ENCODE measurements at places on chromosomes 7 and 10.

DNA sequence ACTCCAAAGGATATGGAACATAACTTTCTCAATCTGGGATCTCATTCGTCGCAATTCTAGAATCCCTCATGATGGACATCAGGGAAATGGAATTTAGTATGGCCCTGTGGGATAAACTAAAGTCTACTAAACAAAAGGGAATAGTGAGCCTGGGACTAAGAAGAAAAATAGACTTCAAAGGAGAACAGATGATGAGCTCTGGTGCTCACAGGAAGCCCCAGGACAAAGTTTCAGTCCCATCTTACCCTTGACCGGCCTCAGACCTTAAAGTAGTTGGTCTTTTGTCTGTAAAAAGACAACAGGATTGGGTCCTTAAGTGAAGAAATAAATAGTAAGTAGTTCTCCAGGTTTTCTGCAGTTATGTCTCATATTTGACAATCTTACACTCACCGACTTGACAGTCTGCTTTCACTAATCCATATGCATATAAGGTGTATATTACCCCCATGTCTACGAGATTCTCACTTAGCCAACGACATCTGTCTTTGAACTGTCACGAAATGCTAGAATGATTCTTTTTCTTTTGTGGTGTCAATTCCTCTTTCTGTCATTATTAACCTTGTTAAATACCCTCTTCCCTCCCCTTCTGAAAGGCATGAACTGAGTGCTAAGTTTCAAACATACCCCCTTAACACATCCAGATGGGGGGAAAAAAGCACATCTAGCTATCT, 10.9 kb upstream of the IKZF1 start:
- no peak for DNase-seq

GRCh38 chr7:112347088-112347487, 103.2 kb upstream of the IFRD1 start:
- no peak for DNase-seq

DNA sequence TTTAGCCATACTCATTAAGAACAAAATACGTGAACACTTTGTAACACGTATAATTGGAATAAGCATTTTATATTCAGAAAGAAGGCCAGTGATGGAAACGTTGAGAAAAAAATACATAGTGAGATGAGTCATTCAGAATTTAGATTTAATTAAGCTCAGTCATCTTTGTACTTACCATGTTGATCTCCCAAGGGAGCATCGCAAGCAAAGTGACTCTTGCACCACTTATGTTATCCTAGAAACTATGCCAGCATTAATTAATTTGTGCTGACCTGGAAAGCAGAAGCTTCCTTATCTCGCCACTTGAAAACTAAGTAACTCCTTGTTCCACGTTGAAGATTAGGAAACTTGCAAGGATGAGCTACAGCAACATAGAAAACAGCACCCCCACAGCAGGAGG, 9.7 kb upstream of the MPP7 start:
- no peak for DNase-seq

- no peak for DNase-seq
Measured at GRCh38 chr7:15561835-15562234, at the start of gene AGMO. Gene AGMO (minus strand): TSS chr7:15562015.

DNA sequence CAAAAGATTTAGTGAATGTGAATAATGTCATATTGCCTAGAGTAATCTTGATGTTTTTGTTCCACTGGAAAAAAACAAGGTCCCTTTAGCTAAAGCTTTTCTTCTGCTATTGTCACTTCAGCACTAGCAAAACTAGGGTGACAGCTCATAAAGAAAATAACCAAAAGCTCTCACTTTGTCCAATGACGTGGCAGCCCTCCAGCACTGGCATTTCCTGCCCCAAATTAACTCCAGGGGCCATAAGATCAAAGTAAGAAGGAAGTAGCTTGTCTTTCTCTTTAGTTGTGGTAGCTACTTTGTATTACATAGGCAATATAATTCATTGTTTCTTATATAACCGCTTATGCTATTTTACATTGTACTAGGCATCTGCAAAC, 47.3 kb downstream of the LRRN3 start:
- DNase-seq = peak; percentile 26

DNA sequence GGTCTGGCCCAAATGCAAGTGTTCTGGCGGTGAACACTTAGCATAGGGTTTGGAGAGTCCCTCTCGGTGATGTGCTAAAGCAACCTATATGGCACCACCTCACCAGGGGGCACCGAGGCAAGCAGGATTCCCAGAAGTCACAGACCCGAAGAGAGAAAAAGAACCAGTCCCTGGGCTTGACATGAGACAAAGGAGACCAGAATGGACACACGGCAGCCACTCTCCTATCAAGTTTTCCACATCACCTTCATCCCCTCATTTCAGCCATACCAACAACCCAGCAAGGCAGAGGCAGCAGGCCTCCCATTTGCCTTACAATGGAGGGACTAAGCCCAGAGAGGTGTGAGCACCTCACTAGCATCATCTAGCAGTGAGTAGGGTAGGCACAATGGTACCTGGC, 19.7 kb downstream of the GPRIN2 start:
- no peak for DNase-seq

DNA sequence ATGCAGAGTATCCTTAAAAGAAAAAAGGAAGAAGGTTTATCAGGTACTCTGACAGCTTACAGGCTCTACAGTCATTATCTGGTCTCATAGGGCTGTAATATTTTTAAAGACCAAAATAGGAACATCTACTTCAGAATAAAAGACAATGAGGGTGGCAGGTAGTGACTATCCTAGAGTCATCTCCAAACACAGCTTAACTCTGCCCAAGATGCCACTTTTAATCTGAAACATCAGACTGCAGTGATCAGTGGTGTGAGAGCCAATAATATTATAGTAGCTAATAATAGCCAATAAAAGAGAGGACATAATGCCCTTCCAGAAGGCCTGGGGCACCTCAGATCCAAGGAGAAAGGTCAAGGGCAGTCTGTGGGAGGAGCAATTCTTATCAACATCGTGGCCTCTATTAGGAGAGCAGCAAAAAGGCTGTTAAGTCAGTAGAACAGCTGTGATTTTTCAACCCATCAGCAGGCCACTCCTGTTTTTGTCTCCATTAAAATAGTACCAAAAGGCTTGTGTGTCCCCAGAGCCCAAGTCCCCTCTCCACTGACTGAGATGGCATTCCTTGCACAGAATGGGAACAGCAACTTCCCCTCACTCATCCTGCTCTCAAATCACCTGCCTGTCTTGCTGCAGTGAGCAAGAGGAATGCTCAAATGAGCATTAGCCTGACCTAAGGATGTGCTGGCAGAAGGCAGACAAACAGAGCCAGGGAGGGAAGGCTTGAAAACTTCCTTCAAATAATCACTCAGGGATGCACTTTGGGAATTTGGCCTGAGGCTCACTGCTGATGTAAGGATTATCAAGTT, 20.7 kb upstream of the SPOCK2 start:
- DNase-seq = no peak

Measured in stimulated activated CD8-positive, alpha-beta memory T cell treated with anti-CD3 and anti-CD28 coated beads, Interleukin-7, amount 100 ng/mL, for 24 hours (primary cell).